Activated CD4-positive, alpha-beta T cell treated with anti-CD3 and anti-CD28 coated beads for 4 hours (primary cell): ENCODE measurements at places on chromosomes 13 and 19.
A peak's percentile ranks its signal among the peaks of the same experiment; 100 is the strongest.

- no peak for DNase-seq
Observed at GRCh38 chr19:4454747-4455718, 2.6 kb downstream of the UBXN6 start.

- DNase-seq: no peak
Observed at GRCh38 chr13:43543331-43543730, 243.4 kb downstream of the ENOX1 start.

DNA sequence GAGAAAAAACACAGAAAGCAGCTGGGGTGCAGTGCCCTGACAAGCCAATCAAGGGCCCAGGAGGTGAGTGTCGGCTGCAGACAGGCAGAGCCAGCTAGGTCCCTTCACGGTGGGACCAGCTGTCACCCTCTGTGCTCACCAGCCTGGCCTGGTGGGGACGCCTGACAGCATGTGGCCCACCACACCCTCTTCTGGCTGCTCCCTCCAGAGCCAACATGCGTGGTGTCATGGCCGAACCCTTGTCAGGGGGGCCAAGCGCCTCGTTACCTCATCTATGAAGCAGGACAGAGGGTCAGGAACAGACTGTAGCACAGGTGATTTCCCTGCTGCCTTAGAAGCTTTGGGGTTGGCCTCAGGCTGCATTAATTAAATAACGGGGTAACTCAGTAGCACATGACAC is 40.0 kb upstream of the ISYNA1 start:
- no peak for DNase-seq

GRCh38 chr13:75151081-75151643 is 330.8 kb downstream of the TBC1D4 start:
- no peak for DNase-seq

- DNase-seq: no peak
Observed at GRCh38 chr13:52726258-52726657, 13.4 kb downstream of the CNMD start.

GRCh38 chr13:29193083-29193482 is 372.9 kb downstream of the MTUS2 start:
- no peak for DNase-seq

DNA sequence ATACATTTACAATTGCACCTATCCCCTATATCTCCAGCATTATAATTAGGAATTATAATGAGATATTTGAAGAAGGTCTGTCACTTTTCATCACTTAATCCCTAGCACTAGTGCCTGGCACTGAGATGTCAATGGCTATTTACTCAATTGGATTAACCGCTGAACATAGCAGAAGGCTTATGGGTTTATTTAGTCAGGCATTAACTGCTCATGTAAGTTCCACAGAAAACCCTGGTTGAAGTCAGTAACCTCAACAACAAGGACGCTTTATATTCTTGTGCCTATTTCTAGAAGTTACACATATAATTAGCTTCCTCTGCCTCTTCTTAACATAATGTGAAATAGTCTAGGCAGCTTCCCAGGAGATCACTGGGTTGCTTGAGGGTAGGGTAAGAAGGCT is 107.5 kb upstream of the POSTN start:
- DNase-seq: no peak

DNA sequence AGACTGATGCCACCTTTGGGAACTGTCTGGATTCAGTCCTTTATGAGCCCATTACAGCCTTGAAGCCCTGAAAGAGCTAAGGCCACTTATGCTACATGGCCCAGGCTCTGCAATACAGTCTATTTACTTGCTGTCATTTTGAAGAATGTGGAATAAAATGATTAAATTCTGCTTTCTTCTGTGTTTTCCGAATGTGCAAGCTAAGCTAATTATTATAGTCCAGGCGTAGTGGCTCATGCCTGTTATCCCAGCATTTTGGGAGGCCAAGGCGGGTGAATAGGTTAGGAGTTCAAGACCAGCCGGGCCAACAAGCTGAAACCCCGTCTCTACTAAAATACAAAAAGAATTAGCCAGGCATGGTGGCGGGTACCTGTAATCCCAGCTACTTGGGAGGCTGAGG is 142.5 kb downstream of the TEX29 start:
- DNase-seq: no peak

- DNase-seq: peak; percentile 66
Observed at GRCh38 chr19:14048443-14049153, 13.3 kb downstream of the PALM3 start.

DNA sequence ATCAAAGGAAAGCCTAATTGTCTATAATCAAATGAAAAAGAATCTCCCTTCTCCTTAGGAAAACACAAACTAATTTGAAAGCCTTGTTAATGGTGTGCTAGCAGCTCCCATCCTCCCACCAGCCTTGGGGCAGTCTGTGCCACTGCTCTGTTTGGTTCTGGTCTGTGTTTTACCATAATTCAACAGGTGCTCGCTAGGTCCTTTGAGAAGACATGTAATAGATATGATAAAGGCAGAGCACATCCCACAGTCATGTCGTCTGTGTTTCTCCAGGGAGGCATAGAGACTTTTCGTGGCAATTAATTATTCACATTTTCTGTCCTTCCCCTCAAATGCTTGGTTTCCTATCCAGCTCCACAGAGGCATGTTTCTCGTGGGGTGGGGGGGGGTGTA is 23.8 kb downstream of the FAM124A start:
- DNase-seq: no peak

DNA sequence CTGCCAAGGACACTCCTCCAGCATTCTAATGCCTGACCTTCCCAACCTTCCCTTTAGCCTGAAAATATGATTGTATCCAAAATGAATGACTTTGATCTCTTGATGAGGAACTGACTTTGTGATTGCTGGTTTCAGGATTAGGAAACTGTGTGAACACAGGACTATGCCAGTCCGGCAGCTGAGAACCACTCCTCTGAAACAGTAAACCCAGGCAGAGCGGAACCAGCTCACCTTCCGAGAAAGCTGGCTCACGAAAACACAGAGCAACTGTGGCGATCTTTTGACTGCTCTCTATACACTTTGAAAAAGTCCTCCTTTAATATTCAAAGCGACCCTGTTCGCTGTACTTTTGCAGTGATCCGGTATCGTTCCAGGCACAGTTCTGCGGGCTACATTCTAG is 258.8 kb upstream of the IRS2 start:
- DNase-seq: no peak

DNA sequence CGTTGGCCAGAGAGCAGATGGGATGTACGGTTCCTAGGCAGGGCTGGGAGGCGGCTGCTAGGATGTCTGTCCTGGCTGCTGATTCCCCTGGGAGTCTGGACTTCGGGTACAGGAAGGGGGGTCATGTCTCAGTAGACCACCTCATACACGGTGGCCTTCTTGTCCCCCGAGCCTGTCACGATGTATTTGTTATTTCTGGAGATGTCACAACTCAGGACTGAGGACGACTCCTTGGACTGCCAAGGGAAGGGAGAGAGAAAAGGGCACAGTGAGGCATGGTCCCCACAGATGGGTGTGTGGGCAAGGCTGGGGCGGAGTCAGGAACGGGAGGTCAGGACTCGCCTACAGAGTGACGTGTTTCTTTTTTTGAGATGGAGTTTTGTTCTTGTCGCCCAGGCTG is 20.4 kb downstream of the TLE6 start:
- DNase-seq: no peak

DNA sequence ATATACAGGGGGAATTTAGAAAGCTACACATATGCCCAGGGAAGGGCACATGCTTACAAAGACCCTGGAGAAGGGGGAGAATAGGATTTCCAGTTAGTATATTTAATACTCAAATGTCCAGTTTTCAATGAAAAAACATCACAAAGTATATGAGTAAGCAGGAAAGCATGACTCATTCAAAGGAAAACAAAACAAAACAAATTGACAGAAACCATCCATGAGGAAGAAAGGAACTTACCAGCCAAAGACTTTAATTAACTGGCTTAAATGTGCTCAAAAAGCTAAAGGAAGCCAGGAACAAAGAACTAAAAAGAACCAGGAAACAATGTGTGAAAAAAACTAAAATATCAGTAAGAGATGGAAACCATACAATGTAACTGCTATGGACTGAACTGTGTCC is 716.2 kb upstream of the ARGLU1 start:
- DNase-seq: no peak

DNA sequence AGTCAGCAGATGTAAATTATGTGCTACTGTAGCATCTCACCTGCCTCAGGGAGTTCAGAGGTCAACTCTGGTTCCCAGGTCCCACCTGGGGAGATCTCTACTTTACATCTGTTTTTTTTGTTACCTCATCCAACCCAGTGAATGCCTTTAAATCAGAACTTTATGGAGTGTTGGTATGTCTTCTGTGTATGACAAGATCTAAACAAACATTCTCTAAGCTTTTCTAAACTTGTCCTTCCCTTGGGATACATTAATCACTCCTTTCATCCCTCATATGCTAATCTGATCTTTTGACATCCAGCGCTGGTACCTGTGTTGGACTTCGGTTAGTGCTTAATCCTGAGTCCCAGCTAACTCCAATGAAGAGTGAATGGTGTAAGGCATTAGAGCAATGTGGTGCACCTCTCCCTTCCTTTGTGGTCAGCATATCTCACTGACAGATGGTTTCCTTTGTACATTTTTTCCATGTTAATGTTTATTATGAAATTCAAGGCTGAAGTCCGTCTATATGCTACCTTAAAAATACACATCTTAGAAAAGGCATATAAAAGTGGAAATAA is 213.4 kb downstream of the ABCC4 start:
- DNase-seq: no peak

DNA sequence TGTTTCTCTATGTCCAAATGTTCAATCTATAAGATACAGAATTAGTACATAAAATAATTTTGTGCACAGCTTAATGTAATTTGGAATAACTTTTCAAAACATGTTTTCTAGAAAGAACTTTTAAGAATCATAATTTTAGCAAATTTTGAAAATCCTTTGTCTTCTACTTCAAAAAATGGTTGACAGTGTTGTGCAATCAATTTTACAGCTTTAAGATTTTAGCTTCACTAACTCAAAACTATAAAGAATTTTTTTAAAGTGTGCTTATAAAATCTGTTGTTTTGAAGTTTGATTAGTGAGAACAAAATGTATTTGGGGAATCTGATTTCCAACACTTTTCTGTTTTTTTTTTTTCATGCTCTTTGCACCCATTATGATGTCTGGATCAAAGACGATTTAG is 12.7 kb upstream of the SPACA6 start:
- DNase-seq: no peak

DNA sequence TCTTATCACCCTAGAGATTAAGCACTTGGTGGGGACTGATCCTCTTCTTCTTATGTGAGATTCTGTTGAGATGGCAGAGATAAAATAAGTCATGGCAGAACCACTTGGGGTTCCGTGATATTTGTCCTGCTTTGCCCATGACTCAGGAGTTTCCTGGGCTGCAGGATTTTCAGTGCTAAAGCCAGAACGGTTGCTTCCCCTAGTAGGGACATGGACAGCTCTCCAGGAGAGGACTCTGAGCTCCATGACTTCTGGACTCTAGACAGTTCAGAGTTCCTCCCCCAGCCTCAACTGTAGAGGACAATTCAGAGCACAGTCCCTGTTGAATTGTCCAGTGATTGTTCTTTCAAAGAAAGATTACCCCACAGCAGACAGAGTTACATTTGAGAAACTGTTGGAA is 98.8 kb downstream of the OLFM4 start:
- DNase-seq: no peak

DNA sequence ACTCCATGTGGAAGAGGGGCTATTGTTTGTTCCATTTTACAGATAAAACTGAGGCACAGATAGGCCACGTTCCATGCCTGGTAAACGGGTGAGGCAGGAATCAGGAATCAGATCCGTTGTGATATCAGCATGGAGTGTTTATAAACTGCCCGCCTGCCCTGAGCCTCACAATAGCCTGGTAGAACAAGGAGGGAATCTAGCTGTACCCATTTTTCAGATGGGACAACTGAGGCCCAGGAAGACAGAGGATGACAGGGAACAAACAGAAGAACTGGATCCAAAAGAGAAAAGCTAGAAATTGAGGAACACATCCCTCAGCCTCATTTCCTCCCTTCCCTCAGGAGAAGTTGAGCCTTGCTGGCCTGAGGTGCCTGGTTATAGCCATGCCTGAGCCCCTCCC is 32.5 kb downstream of the CERS4 start:
- DNase-seq: no peak

DNA sequence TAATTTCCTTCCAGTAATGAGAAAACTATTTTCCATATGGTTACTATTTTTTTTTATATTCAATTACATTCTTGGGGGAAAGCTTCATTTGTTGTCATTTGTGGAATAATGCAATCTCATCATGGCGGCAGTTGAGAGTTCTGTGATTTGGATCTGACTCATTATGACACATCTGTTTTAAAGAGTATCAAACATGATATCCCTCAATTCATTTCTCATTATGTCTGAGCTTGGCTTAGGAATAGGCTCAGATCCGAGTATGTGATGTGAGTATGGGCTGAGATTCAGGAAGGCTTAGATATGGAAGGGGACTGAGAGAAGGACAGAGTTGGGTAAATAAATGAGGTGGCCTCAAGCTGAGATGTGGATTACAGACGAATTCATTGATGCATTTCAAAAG is 64.4 kb downstream of the POSTN start:
- no peak for DNase-seq

- DNase-seq: no peak
Observed at GRCh38 chr13:65275838-65276630, 1954.1 kb downstream of the PCDH9 start.

- DNase-seq: no peak
Observed at GRCh38 chr19:5117421-5117820, 148.5 kb downstream of the KDM4B start.

- DNase-seq: no peak
Observed at GRCh38 chr13:22871231-22871630, 309.5 kb upstream of the SGCG start.

DNA sequence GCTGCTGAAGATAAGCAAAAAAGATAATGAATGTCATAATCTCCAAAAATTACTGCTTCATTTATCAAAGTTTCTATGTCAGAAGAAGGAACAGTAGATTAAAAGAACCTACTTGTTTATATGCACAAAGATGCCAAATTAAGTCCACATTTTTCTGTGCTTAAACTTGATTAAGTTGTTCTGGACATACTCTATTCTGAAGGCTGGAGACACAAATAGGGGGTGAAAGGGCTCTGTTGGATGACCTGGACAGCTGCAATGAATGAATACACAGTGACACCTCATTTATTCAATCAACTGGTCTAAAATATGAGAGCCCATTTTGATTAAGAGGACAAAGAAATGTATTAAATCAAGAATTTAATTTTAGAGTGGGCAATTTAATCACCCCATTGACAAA is 276.3 kb upstream of the PCDH9 start:
- no peak for DNase-seq

- DNase-seq: no peak
Observed at GRCh38 chr19:16301999-16302694, 22.5 kb upstream of the KLF2 start.
